ENCODE measurements at places on chromosomes 16 and 17.

DNA sequence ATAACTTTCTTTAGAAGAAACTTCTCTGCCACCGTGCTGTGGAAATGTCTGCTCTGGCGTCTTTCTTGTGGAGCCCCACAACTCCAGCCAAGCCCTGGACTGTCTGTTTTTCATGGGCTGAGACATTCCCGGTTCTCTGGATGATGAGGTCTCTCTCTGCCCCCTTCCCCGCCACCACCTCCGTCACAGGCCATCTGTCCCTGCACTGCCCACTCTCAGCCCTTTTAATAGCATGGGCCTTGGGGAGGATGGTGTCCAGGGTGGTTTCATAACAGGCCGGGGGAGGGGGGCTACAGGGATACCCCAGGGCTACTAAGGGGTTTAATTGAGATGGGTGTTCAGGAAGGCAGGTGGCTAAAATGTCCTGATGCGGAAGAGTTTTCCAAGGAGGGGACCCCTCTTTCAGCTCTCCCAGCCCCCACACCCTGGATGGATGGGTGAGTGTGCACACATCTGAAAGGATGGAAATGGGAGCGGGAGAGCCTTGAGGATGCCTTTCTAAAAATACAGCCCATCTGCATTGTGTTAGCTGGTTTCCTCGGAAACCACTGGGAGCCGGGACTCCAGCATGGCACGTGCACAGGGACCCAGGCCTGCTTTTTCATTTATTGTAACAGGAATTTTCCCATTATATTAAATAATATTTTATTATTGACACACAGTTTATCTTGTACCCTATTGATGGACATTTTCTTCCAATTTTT, 14.6 kb upstream of the NDRG4 start:
- DNase-seq, result no peak

DNA sequence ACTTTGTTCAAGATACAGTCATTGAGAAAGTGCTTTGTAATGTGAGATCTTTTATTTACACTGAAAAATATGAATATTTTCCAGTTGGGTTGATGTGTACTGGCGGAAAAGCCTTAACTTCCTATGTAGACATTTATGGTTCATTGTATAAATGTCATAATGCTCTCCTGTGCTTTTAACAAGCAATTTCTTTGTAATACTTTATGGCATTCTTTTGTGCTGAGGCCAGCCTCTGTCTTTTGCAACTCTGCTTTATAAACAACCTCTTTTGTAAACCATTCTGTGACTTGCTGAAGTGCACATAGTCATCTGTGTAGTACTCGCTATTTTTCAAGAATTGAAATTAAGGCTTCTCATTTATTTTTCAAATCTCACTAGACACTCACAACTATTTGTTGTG, 291.2 kb downstream of the CDH11 start:
- peak; percentile 11 for DNase-seq

DNA sequence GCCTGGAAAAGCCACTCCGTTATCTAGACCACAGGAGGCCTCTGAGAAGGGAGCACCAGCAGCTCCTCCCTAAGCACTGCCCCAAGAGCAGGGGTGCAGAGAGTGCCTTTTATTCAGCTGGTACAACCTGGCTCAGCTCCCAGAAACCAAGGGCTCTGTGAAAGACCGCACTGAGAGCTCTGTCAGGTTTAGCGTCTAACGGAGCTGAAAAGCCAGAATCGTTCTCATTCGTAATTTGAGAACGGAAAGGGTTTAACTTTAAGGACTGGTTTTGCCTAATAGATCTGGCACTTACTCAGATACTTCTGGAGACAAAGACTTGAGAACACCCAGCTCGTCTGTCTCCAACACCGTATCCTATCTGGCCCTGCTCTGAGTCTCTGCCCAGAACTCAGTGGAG, 13.5 kb downstream of the MPG start:
- no peak for DNase-seq

- no peak for DNase-seq
Observed at GRCh38 chr16:73018821-73019456, 29.0 kb downstream of the ZFHX3 start.

GRCh38 chr17:78999056-78999768, 10.4 kb downstream of the CANT1 start:
- DNase-seq, result no peak

GRCh38 chr16:31149332-31149731, 534 bp downstream of the PRSS36 start:
- DNase-seq, result no peak

DNA sequence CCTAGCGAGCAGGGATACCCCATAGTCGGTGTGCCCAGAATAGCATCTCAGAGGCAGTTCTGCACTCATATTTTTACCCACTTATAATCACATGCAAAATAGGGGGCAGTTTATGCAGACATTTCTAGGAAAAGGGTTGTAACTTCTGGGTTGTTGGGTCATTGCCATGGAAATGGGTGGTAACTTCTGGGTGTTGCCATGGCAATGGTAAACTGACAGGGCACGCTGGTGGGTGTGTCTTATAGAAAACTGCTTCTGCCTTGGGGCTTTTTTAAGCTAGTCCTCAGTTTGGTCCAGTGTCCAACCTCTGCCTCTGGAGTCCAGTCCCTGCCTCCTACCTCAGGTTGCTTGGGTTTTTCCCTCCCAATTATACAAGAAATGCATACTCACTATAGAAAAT, 7.4 kb upstream of the SPAG9 start:
- DNase-seq, result no peak

GRCh38 chr16:86427433-86427851, 82.9 kb upstream of the FOXF1 start:
- no peak for DNase-seq

DNA sequence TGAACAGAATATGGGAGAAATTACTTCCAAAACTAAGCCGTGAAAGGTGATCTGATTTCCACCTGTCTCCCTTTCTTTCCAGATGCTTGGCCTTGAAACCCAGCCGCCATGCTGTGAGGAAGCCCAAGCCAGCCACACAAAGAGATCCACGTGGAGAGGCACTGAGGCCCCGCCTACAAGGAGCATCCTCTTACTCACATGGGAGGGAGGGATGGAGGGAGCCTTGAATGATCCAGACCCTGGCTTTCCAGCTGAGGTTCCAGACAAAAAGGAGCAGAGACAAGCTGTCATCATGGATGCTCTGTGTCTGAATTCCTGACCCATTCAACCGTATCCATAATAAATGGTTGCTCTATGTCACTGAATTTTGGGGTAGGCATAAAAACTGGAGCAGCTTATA, 48.9 kb upstream of the HAPSTR1 start:
- no peak for DNase-seq

DNA sequence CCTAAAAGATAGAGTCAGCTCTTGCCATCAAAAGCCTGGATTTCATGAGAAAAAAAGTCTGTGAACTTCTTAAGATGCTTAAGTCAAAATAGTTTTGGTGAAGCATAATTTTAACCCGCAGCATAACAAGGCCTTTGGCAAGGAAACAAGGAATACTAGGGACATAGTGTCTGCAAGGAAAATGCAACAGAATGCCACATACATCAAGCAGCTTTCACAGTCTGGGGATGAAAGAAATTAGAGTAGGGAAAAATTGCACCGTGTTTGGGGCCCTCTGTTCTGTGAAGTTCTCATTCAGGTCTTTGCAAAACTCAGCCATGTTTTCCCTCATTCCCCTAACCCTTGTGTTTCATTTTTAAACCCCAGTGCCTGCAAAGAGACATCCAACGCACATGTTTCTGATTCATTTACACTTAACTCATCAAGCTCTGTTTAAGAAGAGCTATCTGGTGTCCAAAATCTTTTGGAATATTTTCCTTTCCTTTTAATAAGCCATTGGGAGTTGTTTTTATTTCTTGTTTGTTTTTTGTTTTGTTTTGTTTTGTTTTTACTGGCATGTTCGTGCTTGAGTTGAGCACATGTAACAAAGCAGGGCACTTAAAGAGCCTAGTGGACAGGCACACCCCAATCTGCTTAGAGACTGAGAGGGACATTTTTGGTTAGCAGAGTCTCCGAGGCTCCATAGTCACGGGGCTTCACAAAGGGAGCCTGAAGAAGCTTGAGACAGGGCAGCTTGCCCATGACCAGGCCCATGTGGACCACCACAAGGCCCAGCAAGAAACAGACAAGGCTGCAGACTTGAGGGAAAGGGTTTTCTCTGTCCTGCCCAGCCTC, 116.5 kb downstream of the ANKFN1 start:
- no peak for DNase-seq

DNA sequence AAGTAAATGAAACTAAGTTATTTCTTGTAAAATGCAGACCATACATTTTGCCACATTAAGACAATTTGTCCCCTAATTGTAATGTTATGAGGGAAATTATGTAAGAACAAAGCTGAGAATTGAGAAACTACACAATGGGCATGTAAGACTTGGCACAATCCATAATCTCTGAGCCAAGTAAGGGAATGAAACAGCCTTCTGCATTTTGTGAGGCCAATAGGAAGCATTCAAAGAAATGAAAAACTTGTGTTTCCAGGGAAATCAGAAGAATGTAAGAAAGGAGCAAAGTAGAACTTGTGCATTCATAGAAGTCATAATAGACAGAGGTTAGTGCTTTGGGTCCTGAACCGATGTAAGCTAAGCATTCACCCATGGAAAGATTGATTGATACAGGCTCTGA, 1.8 kb downstream of the KRTAP9-4 start:
- no peak for DNase-seq

DNA sequence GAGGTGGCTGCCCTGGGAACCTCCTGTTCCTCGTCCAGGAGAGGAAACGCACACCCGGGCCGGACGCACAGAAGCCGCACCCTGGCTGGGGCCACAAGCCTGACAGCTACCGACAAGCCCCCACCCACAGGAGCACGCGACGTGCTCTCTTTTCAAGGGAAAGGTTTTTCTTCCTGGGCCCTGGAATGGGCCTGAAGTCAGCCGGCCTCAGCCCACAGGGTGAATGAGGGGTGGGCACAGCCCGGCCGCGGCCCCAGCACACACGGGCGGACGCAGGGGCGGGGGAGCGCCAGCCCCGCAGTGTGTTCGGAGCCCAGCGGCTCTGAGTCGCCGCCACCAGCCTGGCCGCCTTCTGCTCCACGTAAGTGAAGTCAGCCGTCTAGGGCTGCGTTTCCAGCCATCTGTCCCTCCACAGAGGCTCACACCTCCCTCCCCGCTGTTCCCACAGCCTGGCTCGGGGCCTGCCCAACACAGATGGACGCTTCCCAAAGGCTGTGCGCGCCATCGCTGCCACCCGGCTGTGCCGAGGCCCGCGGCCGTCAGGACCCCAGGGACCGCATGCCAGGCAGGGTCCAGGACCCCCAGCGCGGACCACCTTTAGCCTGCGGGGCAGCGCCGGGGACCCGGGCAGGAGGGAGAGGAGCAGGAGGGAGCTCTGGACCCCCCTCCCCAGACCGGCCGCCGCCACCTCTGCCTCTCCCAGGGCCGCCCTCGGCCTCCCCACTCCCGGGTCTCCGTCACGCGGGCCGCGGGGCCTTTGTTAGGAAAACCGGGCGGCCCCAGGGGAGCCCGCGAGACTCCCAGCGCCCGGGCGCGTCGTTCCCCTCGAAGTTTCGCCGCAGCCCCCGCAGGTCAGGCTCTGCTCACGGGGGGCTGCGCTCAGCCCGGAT, 36.8 kb downstream of the CBFA2T3 start:
- no peak for DNase-seq

DNA sequence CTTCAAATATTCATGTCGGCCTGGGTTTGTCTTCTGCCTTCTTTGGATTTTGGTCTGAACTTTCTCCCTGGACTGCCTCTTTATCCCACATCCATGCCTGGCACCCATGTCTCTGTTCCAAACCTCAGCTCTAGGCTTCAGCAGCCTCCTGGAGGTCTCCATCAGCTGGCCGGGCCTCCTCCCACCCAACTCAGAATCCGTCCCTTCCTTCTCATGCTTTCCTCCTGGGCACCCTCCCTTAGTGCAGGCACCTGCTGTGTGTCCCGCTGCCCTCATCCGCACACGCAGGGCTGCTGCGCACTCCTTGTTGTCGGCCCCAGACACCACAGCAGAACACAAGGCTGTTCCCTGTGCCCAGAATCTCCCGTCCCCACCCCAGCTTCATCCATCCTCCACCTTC, 14.0 kb downstream of the LDHD start:
- no peak for DNase-seq

DNA sequence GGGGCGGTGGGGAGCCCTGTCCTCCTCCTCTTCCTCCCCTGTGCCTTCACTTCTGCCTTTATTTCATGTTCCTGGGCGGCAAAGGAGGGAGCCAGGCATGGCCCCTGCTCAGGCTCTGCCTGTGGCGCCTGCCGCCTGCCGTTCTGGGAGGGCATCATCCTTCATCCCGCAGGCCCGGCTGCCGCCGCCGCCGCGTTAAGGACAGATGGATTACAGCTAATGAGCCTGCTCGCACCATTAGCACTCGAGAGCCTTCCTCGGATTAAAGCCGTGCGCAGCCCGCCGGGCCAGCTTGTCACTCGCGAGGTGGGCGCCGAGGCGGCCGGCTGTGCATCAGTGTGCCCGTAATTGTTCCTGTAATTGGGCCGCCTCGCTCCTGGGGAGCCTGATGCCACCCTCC, 127.7 kb upstream of the GSE1 start:
- DNase-seq, result no peak

- DNase-seq, result no peak
Observed at GRCh38 chr17:67047382-67047781, 3.0 kb downstream of the CACNG1 start.

- DNase-seq, result no peak
Observed at GRCh38 chr17:16406742-16407674, 8.4 kb upstream of the TRPV2 start.

- DNase-seq, result peak; percentile 10
Observed at GRCh38 chr17:40224718-40225550, 5.8 kb downstream of the WIPF2 start.

- peak; percentile 62 for DNase-seq
Observed at GRCh38 chr16:4800290-4801041, 2.0 kb downstream of the ROGDI start.

GRCh38 chr17:55549140-55549539, 37.9 kb upstream of the SMIM36 start:
- peak; percentile 22 for DNase-seq

DNA sequence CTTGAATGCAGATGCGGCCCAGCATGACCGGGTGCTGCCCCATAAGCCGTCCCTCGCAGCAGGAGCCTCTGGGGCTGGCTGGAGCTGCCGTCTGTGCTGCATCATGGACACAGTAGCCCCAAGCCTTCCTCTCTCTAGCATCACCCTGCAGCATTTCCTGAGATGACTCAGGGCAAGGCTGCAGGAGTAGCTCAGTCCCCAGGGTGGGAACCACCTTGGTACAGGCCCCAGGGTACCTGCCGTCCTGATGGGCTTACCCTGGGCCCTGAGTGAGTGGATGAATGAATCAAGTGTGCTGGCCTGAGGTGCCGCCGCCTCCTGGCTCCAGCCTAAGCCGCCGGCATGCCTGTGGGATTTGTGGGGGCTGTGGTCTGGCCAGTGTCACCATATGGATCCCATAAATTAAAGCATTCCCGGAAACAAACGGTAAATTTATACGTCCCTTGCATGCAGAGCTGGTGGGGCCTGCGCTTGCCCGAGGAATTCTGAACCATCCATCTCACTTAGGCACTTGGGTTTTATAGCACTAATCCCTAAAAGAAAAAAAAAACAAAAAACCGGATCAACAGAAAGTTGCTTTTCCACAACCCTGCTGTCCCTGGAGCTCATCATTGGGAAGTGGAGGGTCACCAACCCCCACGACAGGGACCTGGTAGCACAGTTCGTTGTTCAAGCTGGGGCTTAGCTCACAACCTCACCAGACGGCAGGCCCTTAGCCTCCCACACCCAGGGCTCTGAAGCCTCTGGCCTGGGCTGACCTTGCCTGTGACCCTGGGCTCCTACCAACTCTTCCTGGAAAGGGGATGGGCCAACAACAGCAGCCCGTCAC, 242.6 kb upstream of the CIBAR2 start:
- DNase-seq, result peak; percentile 71

Measured in epithelial cell of esophagus (primary cell).